Calu3 (cell line): ENCODE measurements at places on chromosomes 12 and 14.

DNA sequence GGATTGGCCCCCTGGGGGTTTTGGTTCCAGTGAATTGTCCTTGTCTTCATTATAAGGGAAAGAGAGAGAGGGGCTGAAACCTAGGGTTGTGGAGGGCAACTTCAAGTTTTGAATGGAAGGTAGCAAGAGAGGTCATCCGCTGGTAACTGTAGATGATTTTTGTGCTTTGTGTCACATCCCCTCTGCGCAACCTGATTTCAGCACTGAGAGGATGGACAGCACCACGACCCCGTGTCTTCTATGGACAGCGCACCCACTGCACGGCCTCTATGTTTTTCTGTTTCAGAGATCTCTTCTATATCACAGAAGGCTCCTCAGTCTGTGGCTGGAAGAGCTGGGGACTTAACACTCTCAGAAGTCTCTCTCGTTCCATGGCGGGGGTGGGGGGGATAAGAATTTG lies 127.0 kb upstream of the RPH3A start:
- peak; percentile 5 for DNase-seq

GRCh38 chr12:96015672-96016071 lies 19.5 kb upstream of the HAL start:
- peak; percentile 49 for DNase-seq

DNA sequence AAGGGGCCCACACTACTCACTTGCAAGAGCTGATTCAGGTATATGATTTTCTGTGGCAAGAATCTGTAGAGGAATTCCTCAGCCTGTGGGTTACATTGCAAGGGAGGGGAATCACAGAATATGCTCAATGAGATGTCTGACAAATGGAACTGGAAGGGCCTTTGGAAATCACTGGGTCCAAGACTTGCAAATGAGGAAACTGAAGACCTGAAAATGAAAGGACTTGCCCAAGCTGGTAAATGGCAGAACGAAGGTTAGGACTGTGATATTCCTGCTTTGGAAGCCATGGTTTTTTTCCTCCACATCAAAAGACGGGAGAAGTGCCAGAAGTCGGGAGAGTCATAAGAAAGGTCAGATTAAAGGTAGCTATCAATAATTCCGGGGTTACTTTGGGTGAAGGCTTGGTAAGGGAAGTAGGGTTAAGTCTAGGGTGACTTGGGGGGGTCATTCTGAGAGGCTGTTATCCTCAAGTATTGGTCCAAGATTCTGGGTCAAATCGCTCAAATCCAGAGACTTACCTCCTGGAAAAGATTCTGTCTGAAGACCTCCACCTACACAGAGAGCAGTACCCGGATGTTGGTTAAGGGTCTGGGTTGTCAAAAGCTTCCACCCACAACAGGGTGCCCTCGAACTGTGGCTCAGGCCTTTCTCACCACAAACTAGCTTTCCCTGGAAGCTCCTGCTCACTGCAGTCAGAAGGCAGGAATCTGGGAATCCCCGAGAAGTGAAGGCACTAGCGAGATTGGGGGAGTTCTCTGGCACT lies 539 bp downstream of the PSME2 start:
- DNase-seq = no peak

GRCh38 chr12:6647083-6647604 lies at the start of gene ACRBP:
TSS of gene ACRBP (minus strand) at chr12:6647432. CDS start at chr12:6647366, 66 bp downstream.
- no peak for DNase-seq

GRCh38 chr12:103529306-103529705 lies 33.5 kb upstream of the C12orf42 start:
- no peak for DNase-seq

GRCh38 chr14:22099942-22100763 lies 426.5 kb upstream of the OR4E1 start:
- DNase-seq = peak; percentile 75

DNA sequence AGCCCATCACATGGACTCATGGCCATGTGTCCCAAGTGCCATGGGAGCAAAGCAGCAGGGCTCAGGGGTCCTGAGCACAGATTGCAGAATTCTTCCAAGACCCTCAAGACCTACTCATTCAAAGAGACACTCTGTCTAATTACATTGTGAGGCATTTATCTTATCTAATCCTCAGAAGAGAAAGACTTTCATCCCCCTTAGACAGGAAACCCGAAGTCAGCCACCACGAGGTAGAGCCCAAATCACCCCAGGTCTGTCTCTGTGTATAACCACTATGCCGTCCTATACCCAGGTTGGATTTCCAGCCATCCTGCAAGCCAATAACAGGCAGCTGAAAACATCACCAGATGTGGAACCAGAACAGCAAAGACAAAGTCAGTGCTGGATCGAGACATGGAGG lies 8.9 kb upstream of the BCL11B start:
- DNase-seq = no peak

DNA sequence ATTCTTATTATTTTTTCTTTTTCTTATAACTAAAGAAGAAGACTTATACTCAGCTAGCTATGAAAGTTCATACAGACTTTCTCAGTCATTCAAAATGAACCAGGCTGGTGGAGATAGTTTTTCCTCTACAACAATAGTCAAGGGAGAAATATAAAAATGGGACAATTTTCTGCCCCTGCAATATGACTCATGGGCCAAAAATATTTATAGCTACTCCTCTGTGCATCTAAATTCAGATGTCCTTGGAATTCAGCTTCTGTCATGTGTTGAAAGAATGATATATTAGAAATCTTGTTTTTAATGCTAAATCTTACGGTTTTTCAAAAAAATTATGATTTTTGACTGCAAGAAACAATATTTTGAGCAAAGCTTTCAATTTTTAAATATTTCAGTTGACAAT lies 237.2 kb upstream of the SYT10 start:
- DNase-seq = no peak

GRCh38 chr14:102984336-102985102 lies 62.1 kb downstream of the AMN start:
- no peak for DNase-seq

DNA sequence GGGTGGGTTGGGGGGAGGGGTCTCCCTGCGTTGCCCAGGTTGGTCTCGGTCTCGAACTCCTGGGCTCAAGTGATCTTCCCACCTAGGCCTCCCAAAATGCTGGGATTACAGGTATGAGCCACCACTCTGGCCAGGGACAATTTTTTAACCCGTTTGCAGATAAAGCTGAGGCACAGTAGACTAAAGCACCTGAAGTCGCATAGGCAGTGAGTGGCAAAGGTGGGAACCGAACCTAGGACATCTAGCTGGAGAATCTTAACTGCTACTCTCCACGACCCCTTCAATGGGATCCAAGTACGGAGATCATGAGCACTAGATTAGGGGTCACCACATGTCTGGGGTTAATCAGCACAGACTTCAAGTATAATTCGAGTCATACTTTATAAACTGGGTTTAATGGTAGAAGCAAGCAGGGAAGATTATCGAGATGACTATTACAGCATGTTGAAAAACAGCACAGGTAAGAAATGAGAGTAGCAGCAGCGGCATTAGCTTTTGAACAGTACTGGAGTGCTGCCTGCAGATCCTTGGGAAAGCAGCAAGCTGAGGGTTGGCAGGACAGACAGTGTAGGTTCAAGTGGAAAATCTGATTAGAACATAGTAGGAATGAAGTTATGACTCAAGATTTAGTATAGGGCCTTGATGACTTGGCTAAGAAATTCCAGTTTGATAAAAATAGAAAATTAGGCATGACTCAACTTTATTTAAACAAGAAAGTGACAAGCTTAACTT lies 23.9 kb downstream of the NID2 start:
- no peak for DNase-seq

DNA sequence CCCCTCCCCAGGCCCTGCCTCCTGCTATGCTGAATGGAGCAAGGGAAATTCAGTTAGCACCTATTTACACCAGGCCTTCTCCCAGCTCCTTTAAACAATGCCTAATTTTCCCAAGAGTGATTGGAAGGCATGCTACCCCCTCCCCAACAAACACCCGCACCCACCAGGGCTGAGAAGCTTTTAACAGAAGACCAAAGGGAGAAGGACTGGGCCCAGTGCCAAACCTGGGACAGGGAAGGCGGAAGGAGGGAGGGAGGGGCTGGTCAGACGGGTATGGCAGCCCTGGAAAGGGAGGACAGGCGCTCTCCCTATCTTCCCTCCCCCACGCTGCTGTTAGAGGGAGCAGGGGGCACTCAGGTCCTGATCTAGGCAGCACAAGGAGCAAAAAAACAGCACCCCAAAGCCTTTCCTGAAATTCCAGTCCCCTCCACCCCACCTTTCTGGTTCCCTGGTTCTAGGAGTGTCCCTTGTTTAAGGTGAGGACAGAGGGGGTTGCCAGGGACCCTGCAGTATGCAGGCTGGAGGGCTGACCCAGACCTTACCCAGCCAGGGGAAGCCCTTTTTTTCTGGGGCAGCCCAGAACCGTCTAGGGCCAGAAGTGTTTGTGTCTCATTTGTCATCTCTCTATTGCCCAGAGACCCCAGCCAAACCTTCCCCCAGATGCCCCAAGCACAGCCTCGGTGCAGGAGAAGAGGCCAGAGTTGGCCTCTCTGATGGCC lies 2.4 kb upstream of the KRT8 start:
- peak; percentile 91 for DNase-seq

GRCh38 chr12:39070775-39071174 lies 165.4 kb upstream of the CPNE8 start:
- no peak for DNase-seq

- DNase-seq = no peak
These were observed 17.6 kb downstream of the CCDC88C start for GRCh38 chr14:91399868-91400640.

DNA sequence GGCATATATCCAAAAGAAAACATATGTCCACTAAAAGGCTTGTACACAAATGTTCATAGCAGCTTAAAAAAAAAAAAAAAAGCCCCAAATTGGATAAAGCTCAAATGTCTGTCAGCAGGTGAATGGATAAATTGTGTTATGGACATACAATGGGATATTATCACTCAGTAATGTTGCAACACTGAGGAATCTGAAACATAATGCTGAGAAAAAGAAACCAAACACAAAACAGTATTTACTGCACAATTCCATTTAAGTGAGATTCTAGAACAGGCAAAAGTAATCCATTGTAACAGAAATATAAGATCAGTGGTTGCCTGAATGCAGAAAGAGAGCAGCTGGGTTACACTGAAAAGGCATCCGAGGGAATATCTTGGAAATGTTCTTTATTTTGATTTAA lies 117.9 kb downstream of the SLC15A5 start:
- no peak for DNase-seq

DNA sequence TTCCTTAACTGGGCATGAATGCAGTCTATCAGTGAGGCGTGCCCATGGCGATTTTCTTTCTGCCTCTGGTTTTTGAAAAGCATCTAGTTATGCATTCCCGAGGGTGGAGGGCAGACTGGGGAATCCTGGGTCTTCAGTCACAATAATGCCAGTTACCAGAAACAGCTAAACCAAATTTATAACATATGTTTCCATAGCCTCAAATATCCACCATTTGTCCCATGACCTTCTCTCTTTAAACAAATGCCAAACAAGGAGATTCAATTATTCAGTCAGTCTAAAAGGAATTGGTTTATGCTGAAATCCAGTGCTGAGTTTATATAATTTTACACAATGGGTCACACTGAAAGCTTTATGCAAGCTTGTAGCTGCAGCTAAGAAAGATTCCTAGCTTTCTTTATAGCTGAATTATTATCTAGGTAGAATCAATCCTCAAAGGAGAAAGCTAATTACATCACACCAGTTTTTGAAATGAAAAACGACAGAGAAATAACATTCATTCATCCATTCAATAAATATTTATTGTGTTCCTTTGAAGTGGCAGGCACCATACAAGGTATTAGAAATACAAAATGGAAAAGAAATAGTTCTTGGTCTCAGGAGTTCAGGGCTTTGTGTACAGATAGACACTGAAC lies 131.3 kb upstream of the RAP1B start:
- no peak for DNase-seq

- DNase-seq = no peak
These were observed 33.2 kb downstream of the TOGARAM1 start for GRCh38 chr14:44995196-44995595.

DNA sequence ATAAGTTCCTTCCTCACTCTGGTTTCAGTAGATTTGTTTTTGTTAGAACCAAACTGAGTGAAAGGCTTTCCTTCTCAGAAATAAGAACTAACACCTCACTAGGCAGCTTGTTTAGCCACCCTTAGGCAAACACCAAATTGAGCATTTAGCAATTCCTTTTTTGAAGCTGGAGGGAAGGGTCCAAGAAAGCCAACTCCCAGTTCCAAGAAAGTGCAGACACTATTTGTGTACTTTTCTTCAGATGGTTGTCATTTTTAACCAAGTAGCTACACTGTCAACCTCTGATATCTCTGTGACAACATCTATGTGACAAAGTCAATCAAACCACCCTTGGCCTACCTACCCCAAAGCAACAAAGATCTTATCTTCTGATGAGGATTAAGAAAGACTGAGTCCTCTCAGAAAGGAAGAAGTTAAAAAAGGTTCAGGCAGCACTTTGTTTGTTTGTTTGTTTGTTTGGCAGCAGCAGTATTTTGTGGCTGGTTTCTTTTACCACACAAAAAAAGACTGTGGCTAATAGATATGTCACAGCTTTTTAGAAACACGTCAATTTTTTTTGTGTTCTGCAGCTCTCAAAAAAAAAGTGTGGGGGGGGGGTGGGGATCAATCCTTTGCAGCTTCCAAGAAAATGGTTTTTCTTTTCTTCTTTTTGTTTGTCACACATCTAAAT lies 203.8 kb downstream of the CRADD start:
- DNase-seq = no peak

DNA sequence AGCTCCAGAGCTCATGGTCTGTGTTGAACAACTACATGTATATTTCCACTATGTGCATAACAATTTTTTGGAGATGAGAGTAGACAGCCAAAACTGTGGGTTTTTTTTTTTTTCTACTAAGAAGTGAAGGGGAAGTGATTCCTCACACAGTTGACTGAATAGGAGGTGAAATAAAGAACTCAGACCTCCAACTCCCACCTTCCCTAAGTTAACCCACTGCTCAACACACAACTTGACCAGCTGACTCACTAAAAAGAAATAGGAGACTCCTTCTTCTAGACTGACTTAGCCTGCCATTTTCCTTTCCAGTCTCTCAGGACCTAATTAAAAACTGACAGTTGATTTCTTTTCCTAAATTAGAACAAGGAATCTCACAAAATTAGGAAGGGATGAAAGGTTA lies 1.7 kb downstream of the M6PR start:
- no peak for DNase-seq

DNA sequence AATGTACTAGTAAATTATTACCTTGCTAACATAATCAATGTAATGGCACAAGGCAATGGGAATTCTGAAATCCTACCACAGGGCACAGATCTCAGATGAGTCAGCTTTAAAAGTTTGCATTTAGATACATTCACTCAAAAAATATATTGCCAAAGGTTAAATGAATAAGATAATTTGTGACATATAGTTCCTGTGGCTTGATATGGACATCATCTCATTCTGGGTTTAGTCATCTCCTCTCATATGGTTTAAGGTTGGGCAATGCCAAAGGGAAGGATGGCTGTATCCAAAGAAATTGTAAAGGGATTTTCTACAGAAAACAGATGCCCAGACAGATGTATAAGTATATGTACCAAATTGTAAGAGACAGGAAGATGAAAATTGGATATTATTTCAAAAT lies 1065.0 kb downstream of the LRFN5 start:
- DNase-seq = no peak

GRCh38 chr12:66072135-66072534 lies 58.4 kb downstream of the LLPH start:
- DNase-seq = no peak
